ENCODE measurements at places on chromosomes 2 and 18.

DNA sequence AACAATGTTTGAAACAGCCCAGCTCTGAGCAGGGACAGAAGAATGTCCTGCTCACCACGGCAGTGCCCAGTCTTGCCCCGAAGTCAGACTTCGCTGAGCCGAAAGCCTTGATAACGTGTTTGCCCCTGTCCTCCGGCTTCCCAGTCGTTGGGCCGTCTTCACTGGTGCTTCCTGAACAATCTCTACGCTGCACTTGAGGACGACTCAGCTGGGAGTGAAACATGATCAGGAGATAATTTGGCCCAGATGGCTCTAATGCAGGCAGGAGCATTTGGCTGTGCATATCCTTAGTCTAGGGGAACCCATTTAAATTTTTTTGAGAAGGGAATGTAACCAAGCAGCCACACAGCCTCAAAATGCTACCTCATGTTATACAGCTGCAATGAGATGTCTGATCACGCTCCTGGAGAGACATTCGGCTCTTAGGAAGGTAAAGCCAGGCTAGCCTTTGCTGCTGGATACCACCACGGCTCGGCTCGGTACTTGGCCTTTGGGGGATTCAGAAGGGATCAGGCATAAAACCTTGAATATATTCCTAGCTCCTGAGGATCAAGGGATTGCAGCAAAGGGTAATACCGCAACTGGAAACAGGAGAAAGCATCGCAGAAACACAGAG lies 43.6 kb downstream of the FECH start:
- H3K27ac ChIP-seq: peak overlapping the region; percentile 98
- DNase-seq: peak; percentile 86
- H3K36me3 ChIP-seq: no peaks in the 10 kb centered on the region
- H3K4me3 ChIP-seq: peak overlapping the region; percentile 48
- H3K27me3 ChIP-seq: no peaks in the 10 kb centered on the region
- H3K4me1 ChIP-seq: peaks cover 25% of the 10 kb centered on the region

DNA sequence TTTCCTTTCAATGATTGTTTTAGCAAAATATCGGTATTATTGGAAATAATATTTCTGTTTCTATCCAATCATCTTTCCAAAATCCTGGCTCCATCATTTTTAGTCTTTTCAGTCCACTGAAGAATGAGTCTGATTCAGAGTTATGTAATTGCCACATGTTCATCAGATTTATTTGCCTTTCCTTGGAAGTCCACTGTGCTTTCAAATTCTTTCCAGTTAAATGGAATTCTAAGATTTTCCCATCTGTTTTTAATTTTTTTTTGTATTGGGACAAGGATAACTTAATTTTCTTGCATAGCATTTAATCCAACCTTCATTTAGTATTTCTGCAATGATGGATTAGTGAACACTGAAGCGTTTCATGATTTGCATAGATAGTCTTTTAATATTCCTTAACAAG lies 521.5 kb upstream of the NRXN1 start:
- H3K27ac ChIP-seq: no peak overlapping the region
- H3K27me3 ChIP-seq: no peaks in the 10 kb centered on the region
- H3K4me1 ChIP-seq: no peaks in the 10 kb centered on the region
- H3K4me3 ChIP-seq: no peak overlapping the region
- no peak for DNase-seq
- no peaks in the 10 kb centered on the region for H3K36me3 ChIP-seq

GRCh38 chr2:205771031-205771430 lies 88.7 kb downstream of the NRP2 start:
- no peaks in the 10 kb centered on the region for H3K27me3 ChIP-seq
- H3K4me1 ChIP-seq: peaks cover 11% of the 10 kb centered on the region
- H3K4me3 ChIP-seq: no peak overlapping the region
- DNase-seq: no peak

GRCh38 chr2:70709275-70710037 lies 58.5 kb downstream of the ADD2 start:
- H3K4me3 ChIP-seq: no peak overlapping the region
- no peaks in the 10 kb centered on the region for H3K4me1 ChIP-seq
- H3K27ac ChIP-seq: no peak overlapping the region
- no peaks in the 10 kb centered on the region for H3K27me3 ChIP-seq

GRCh38 chr2:144596073-144596871 lies 76.4 kb upstream of the ZEB2 start:
- DNase-seq: peak; percentile 38
- no peak overlapping the region for H3K27ac ChIP-seq
- H3K4me3 ChIP-seq: no peak overlapping the region
- H3K4me1 ChIP-seq: no peaks in the 10 kb centered on the region
- no peaks in the 10 kb centered on the region for H3K36me3 ChIP-seq

GRCh38 chr2:201233812-201234662 lies 26.3 kb upstream of the CASP8 start:
- H3K27me3 ChIP-seq: no peaks in the 10 kb centered on the region
- no peak overlapping the region for H3K4me3 ChIP-seq
- no peaks in the 10 kb centered on the region for H3K36me3 ChIP-seq
- no peak for DNase-seq
- peaks cover 38% of the 10 kb centered on the region for H3K4me1 ChIP-seq
- H3K27ac ChIP-seq: no peak overlapping the region

Data from GM23248 (cell line).